ENCODE measurements at places on chromosomes 2 and 18.

GRCh38 chr2:150127995-150128394 is 359.5 kb downstream of the RND3 start:
- DNase-seq: no peak

DNA sequence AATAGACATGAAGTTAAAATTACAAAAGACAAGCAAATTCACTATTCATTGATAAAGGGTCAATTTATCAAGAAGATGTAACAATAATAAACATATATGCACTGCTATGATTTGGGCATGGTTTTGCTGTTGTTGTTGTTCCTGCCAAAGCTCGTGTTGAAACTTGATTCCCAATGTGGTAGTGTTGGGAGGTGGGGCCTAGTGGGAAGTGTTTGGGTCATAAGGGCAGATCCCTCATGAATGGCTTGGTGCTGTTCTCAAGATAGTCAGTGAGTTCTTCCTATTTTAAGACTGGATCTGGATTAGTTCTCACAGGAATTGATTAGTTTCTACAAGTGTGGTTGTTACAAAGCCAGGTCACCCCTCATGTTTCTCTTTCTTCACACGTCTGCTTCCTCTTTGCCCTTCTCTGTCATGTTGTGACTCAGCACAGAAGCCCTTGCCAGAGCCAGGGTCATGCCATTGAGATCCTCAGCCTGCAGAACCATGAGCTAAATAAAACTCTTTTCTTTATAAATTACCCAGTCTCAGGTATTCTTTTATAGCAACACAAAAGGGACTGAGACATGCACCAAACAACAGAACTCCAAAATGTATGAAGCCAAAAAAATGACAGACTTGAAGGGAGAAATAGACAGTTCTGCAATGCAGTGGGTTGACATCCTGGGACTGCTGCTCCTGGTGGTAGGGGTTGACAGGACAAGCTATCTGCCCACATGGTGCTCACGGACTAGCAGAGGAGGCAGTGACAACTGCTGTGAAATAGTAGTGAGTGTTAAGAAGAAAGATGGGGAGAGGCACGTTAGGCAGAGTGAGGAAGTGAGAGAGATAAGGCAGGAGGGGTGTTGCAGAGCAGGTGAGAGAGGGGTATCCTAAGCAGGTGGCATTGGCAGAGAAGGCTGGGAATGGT is 18.6 kb upstream of the SKA1 start:
- DNase-seq: peak; percentile 33

- DNase-seq: no peak
Measured at GRCh38 chr2:119888680-119889079, 124.2 kb upstream of the EPB41L5 start.

- no peak for DNase-seq
Measured at GRCh38 chr18:50441501-50441900, 66.7 kb downstream of the SKA1 start.

GRCh38 chr2:62347563-62348270 is 151.8 kb downstream of the B3GNT2 start:
- DNase-seq: no peak

- no peak for DNase-seq
Measured at GRCh38 chr2:66494708-66495107, 59.8 kb downstream of the MEIS1 start.

DNA sequence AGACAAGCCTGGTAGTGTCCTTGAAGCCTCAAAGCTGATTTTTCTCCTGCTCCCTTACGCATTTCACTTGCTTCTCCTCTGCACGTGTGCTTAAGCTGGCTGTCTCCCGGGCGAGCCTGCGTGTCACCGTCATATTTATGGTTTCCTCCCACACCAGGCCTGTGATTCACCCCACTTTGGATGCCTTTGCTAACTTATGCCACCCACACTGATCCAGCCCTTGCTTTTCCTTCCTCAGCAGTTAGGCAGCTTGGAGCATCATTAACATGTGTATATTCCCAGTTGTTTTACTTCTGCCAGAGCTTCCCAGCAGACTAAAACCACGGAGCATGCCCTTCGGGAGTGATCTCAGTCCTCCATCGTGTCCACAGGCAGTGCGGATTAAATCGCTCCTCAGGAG is 2.2 kb downstream of the ST3GAL5 start:
- peak; percentile 42 for DNase-seq

- no peak for DNase-seq
Measured at GRCh38 chr2:96879545-96880040, 9.7 kb upstream of the SEMA4C start.

Data from activated CD4-positive, alpha-beta memory T cell treated with anti-CD3 and anti-CD28 coated beads, Interleukin-2, amount 10 ng/mL, durations not matched to agents 7 days and 5 days (primary cell).